ENCODE measurements at places on chromosomes 11 and 22.

GRCh38 chr11:122751292-122752070 is 86.8 kb upstream of the CRTAM start:
- DNase-seq: no peak

DNA sequence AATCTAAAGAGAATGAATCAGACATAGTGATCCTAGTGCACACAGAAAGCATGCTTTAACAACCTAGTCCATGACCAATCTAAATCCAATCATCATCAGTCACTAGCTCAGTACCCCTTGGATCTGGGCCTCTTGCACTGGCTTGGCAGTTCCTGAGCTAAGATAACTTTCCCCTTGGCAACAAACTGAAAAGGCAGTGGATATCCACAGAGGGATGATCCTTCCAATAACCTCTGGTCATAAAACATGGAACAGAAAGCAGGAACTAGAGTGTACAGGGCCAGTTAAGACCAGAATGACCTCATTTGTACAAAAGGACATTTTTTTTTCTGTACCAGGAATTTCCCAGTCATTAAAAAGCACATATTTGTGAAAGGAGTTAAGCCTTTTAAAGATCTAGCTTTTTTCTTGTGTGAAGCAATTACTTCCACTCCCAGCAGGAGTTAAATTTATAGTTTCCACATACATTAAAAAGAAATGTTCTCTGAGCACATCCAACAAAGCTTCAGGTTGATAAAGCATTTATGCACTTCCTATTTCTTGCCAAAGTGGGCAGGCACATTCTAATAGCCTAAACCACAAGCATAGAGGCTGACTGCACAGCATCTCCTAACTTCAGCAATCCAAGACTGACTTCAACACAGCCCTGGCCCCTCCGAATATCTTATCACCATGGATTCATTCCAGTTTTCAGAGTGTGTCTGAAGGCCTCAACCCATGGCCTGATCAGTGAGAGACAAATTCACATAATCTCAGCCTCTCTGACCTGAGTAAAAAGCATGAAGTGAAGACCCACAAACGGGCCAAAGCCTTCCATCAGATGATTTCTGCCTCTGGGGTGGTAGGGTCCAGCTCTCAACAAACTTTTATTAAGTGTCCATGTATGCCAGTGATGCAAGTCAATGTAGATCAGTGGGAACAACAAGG is 29.9 kb downstream of the GUCY1A2 start:
- no peak for DNase-seq

- DNase-seq: no peak
Observed at GRCh38 chr22:30286813-30287647, 2.3 kb downstream of the CASTOR1 start.

GRCh38 chr22:25183949-25184619 is 15.6 kb upstream of the CRYBB3 start:
- no peak for DNase-seq

DNA sequence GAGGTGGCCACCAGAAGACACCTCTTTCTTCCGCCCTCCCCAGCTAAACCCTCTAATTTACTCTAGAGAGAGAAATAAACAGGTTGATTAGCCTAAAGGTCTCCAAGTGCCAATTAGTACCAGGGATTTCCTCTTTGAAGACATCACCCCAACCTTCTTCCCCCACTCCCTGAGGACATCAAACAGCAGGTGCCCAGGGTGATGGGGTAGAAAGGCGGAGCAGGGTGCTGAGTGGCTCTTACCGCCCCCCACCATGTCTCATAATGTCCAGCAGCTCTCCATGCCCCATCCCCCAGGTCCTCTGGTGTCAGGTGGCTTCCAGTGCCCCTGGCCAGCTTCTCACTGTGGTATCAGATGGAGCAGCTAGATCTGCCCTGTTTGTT is 5.3 kb upstream of the GNAZ start:
- DNase-seq: no peak

Data from NCI-H2107 (cell line).